Brain pericyte (primary cell): ENCODE measurements at places on chromosomes 1 and 21.

GRCh38 chr1:226038661-226039060, 23.9 kb upstream of the H3-3A start:
- no peak for DNase-seq

GRCh38 chr1:149966405-149966804, 29.7 kb upstream of the MTMR11 start:
- no peak for DNase-seq

- DNase-seq, result no peak
These were observed 62.8 kb downstream of the RHOU start for GRCh38 chr1:228798035-228798434.

DNA sequence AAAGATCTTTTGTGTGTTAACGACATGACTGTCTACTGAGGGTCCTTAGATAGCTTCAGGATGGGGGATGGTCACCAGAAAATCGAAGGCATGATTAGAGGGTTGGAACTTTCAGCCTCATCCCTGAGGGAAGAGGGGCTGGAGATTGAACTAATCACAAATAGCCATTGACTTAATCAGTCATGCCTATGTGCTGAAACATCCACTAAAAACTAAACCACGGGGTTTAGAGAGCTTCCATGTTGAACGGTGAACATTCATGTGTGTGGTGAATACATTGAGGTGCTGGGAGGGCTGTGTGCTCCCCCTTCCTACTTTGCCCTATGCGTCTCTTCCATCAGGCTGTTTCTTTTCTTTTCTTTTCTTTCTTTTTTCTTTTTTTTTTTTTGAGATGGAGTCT, 17.0 kb downstream of the RBP7 start:
- DNase-seq, result no peak

DNA sequence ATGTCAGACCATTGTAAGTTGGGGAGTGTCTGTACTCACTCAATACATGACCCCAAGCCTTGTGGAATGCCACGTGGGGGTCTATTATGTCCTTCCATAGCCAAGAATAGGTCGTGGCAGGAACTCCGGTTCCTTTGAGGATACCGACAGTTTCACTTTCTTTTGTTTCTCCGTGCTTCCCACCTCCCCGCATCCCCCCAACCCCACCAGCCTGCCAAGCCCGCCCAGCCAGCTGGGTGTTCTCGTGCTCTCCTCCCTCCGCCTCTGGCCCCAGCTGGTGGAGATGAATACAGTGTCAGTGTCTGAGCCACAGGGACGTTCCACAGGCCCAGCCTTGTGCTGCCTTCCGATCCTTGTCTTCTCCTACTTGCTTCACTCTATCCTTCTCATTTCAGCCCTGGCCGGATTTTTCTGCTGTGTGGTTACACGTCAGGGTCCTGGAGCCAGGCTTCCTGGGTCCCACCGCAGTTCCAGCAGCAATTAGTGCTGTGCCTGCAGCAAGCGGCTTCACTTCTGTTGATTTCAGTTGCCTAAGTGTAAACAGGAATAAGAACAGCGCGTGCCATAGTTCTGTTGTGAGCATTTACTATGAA, 4.1 kb upstream of the AGTRAP start:
- DNase-seq, result no peak

DNA sequence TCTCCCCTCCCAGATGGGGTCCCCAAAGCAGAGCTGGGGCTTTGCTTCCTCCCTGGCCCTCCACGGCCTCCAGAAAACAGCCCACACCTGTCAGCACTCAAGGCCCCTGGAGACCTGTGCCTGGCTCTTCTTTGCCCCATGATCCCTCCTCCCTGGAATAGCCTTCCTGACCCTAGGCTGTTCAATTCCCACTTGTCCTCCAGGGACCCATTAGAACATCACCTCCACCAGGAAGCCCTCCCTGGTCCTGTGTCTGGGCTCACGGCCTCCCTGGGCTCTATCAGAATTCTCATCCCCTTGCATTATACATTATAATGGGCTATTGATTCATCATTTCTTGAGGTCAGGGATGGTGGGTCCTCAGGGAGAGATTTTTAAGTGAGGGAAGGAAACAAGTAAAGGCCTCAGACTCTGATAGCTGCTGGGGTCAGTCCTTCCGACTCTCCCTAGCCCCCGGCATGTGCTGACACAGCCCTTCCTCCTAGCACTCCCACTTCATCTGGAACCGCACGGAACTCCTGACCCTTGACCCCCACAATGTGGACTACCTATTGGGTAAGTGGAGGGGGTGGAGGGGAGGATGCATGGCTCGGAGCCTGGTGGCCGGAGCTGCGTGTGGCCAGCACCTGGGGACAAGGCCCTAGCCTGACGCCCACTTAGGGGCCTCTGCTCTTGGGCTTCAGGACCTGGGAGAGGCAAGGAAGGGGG, 60.8 kb downstream of the ALPL start:
- no peak for DNase-seq

GRCh38 chr1:166822385-166822784, 16.9 kb upstream of the POGK start:
- DNase-seq, result no peak

DNA sequence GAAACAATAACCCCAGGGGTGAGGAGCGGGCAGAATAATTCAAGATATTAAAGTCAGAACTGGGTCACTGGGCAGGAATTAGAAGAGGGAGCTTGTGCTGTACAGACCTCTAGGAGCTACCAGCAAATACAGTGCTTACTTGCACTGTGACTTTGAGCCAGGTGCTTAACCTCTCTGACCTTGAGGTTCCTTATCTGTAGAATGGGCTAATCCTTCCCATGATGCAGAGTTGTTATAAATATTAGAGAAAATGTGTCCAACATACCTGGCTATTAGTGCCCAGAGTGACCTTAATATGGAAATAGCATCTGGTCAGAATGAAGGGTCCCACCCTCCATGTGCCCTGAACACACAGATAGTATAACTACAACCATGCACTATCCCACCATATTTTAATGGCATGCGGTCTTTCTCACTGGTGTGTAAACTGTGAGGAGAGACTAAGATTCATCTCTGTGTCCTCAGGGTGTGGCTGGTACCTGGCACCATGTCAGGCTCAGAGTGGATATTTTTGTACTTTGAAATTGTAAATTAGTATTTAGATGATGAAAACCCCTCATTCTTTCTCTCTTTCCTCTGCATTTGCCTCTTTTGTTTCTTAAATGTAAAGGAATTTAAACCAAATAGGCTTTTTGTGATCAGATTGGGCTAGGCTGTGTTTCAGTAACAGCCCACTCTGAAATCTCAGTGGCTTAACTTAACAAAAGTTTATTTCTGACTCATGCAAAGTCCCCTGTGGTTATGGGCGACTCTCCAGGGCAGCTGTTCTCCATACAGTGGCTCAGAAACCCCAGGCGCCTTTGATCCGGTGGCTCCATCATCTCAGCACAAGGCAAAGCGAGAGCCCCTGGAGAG, 60.0 kb upstream of the ROR1 start:
- DNase-seq, result peak; percentile 59

- no peak for DNase-seq
These were observed 443.0 kb upstream of the RUNX1 start for GRCh38 chr21:35491920-35492678.

GRCh38 chr1:203796236-203796605, 798 bp downstream of the ZBED6 start:
- DNase-seq, result peak; percentile 8

DNA sequence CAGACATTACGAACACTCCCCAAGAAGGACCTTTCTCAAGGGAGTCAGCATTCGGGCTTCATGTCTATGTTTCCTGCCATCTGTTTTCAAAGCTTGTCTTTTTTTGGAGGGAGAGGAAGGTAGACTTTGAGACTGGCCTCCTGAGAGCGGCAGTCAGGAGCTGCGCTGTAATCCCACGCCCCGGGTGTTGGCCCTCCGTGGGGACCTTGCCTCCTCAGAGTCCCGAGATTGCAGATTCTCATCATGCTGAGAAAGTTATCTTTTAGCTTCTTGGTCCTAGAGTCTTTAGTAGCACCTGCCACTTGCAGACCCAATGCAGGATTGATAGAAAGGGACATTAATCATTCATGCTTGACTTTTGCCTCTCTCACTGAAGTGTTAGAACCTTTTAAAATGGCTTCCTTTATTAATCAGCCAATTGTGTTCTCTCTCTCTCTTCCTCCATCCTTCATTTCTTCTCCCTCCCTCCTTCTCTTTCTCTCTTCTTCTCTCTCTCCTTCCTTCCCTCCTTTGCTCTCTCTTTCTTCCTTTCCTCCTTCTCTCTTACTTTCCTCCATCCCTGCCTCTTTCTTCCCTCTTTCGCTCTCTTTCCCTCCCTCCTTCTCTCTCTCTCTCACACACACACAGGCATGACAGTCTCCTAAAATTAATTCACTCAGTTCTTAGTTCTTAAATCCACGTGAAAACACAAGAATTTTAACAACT, 25.2 kb upstream of the GNPAT start:
- no peak for DNase-seq

DNA sequence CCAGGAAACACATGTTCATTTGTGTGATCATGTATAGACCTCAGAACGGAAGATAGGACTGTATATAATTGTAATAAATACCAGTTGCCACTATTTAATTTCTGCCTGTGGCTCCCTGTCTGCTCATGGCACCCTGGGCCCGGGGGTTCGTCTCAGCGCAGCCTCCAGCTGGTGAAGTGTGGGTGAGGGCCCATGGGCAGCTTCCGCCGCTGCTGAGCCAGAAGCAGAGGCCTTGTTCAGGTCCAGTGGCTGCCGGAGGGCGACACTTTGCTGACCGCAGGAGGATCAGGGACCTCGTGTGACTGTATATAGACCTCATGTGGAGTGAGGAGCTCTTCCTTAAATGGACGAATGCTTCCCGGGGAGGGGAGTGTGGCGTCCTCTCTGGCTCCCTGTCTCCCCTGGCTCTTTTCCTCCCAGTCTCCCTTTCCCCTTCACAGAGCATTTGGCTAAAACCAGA, 155.9 kb downstream of the PEX14 start:
- DNase-seq, result no peak

GRCh38 chr21:46477765-46478164, 19.1 kb downstream of the DIP2A start:
- DNase-seq, result no peak

DNA sequence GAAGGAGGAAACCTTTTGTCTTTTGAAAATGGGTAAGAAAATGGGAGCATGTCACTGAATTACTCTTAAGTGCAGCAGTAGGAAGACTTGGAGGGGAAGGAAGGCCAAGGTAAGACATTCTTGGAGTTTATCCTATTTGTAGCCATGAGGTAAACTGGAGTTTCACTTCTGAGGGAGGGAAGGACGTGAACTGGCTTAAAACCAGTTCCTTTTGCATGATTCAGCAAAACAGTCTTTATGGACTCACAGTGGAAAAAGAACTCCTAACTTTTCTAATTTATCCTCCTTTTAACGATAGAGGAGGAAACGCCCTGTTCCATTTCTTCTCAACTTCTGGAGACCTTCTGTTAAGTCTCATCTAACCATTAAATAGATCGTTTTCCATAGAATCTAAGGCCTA, 2.5 kb downstream of the PRDX6 start:
- no peak for DNase-seq

DNA sequence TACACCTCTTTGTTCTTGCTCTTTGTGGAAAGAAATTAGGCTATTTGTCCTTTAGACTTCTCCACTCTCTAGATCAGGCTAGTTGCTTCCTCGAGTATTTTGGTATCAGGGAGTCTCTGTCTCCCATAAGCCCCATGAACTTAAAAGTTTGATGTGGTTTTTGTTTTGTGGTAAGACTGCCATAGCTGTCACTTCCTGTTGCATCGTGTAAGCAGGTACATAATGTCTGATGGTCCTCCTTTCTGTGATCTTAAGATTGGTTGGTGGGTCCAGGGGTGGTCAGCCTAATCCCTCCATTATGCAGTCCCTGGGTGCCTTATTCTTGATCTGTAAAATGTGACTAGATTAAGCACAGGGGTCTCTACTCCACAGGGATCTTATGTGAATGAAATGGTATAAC, 23.1 kb downstream of the CD53 start:
- DNase-seq, result no peak

DNA sequence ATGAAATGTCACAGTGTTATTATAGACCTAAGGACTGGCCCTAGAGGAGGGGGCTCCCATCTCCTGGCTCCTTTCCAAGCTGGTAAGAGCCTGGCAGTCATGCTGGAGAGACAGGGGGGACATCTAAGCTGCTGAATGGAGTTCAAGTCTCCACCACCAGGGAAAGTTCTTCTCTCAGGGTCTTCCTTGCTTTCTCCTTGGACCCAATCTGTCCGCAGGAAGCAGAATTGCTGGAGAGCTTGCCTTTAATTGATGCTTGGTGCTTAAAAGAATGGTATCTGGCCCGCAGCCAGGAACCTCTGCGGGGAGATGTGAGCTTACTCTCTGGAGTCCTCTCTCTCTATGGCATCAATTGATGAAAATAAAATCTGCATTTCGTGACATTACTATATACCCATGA, 25.1 kb downstream of the IRF2BP2 start:
- no peak for DNase-seq

GRCh38 chr1:17346046-17346789, 25.8 kb upstream of the PADI6 start:
- DNase-seq, result no peak

DNA sequence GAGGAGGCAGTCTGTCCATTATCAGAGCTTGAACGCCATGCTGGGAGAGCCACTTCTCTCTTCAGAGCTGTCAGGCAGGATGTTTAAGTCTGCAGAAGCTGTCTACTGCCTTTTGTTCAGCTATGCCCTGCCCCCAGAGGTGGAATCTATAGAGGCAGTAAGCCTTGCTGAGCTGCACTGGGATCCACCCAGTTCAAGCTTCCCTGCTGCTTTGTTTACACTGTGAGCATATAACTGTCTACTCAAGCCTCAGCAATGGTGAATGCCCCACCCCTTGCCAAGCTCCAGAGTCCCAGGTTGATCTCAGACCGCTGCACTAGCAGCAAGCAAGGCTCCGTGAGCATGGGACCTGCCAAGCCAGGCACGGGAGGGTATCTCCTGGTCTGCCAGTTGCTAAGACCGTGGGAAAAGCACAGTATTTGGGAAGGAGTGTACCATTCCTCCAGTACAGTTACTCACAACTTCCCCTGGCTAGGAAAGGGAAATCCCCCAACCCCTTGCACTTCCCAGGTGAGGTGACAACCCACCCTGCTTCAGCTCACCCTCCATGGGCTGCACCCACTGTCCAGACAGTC, 32.5 kb downstream of the RGS13 start:
- DNase-seq, result no peak
